ENCODE measurements at places on chromosomes 16 and 17.

DNA sequence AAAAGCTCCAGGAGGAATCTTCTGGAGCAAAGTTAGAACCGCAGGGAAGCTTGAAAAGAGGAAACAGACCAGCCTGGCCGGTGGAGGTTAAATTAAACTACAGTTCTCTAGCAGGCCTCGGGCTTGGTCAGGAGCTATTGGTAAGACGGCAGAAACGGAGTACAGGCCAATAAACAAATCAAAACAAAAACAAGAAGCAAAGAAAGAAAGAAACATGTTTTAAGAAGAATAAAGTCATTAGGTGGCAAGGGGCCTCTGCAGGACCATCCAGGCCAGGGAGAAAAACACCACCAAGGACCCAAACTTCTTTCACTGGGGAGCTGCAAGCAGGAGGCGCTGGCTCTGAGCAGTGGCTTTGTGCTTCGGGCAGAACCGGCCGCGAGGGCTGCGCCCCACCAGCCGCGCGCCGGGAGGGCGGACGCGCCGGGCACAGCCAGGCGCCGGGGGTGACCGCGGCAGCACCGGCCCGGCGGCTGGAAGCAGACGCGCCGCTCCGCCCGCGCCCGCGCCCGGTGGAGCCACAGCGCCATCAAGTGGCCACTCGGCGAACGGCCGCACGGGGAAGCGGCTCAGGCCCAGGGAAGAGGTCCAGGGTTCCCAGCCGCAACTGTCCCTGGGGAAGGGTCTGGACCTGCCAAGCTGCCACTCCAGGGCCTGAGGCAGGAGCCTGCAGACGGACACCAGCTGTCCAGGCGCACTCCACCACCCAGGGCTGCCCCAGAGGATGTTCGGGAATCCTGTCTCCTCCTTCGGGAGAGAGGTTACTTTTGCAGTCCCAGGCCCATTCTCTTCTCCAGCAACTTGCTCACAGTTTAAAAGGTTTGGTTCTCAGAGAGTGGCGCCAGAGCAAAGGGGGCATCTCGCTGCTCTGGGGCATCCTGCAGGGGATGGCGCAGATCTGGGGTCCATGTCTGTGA lies 419.4 kb downstream of the SOX9 start:
- peak; percentile 74 for DNase-seq

GRCh38 chr16:88045820-88046303 lies 94.6 kb downstream of the BANP start:
- no peak for DNase-seq

DNA sequence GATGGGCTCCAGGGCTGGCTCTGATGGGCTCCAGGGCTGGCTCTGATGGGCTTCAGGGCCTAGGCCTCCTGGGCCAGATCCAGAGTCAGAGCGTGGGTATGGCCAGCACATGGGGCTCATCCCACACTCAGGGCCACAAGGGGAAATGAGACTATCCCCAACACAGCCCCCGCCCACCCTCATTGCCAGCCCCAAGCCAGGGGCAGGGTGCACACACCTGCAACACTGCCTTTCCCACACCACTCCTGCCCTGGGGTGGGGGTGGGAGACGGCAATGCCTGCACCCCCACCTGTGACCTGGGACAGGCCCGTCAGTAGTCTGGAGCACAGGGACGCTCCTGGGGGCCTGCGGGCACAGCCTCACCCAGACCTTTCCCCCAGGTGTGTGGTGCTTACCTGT lies 14.3 kb upstream of the ATP6V0C start:
- no peak for DNase-seq

- DNase-seq, result no peak
Observed at GRCh38 chr16:20826039-20826566, 19.8 kb downstream of the REXO5 start.

GRCh38 chr17:45129426-45129939 lies 2.8 kb downstream of the PLCD3 start:
- no peak for DNase-seq

DNA sequence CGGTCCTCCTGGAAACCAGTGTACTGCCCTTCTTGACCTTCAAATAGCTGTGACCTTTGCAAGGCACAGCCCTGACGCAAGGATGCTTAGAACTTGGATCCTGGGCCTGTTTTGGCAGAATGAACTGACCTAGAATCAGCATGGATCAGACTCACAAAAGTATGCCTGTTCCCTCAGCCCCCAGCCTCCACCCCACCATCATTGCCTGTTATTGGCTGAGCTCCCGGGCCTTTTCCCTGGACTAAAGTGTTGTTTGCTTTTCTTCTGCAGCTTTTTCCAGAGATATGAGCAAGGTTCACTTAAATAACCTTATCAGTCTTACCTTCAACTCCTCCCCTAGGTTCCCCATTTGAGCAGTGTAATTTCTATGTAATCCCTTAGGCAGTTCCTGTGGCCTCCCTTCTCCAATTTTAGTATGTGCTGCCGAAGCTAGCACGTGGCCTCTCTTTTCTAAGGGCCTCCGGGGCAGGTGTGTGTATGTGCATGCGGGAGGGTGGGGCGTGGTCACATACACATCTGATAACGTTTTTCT lies 347.4 kb downstream of the MAF start:
- DNase-seq, result no peak

GRCh38 chr17:57377094-57377493 lies 120.8 kb downstream of the MSI2 start:
- DNase-seq, result no peak

GRCh38 chr17:66711881-66712321 lies 123.0 kb upstream of the CACNG5 start:
- peak; percentile 28 for DNase-seq

DNA sequence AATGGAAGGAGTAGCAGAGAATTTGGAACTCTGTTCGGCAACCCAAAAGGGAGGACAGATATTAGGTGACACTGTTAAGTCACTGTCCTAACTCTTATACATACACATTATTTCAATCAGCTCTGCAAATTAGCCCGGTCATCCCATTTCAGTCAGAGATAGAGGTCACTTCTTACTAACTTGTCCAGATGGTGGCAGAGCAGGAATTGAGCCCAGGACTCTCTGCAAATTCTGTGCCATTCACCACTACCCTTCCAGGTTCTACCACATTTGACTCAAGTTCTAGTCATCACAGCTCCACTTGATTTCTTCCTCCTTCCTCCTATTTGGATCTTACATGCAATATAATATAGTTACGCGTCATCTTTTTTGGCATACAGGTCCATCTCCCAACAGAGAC lies 35.9 kb upstream of the NUDT7 start:
- DNase-seq, result no peak

DNA sequence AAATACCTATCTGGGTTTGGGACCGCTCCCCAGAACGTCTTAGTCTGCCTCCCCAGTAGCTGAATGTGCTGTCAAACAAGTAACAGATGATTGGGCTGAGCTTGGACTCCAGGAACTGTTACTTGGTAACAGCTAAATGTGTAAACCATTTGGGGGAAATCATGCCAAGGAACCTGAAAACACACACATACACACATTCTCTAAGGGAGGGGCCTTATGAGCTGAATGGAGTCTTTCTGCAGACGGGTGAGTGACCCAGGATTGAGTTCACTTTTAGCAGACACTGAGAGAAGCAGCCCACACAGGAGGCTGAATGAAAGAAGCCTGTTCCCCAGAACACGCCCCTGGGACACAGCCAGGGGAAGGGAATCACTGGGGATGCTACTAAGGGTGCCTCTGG lies 1.6 kb downstream of the ACLY start:
- DNase-seq, result no peak

- DNase-seq, result peak; percentile 33
Observed at GRCh38 chr16:77599793-77600415, 122.4 kb upstream of the NUDT7 start.

DNA sequence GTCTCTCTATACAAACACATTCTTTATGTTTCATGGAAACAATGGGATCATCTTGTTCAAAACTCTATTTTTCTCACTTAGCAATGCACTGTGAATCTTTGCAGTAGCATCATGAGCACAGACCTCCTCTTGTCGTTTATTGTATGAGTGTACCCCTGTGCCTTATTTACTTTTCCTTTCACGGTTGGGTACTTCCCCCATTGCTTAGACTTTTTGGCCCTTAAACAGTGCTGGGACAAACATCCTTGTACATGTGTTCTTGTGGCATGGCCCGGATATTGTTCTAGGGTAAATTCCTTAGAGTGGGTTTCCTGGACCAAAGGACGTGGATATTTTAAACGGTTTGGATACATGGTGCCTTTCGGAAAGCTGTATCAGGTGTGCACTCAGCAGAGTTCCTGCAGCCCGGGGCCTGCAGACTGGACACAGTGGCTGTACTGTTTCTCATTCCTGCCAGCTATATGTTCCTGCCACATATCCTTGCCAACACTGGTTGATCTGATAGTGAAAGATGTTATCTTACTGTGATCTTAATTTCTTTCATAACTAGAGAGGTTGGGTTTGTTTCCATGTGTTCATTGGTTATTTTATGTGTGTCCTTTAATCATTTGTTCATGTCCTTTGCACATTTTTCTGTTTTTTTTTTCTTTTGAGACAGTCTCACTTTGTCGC lies 111.1 kb downstream of the OR1D5 start:
- DNase-seq, result no peak

GRCh38 chr17:34319039-34319483 lies at the start of gene CCL8:
CCL8 (plus strand) TSS chr17:34319435; CDS start chr17:34319502, 67 bp downstream.
- no peak for DNase-seq
